ENCODE measurements at places on chromosomes 2 and 18. TPM values are rescaled to one million over a fixed set of nuclear protein-coding genes. Genes with fewer than 3 reads are reported as not detected.

POTEC gene
- not detected for total RNA-seq

HOXD1 gene
- total RNA-seq = 0.14 TPM

ZSWIM2 gene
- total RNA-seq = not detected

TUBA4B gene
- total RNA-seq = not detected
